ENCODE measurements at places on chromosomes 1 and 21. TPM values are rescaled to one million over a fixed set of nuclear protein-coding genes. Genes with fewer than 3 reads are reported as not detected.
A peak's percentile ranks its signal among the peaks of the same experiment; 100 is the strongest.

- DNase-seq = no peak
- H3K27me3 ChIP-seq = no peaks in the 10 kb centered on the region
- H3K4me3 ChIP-seq = no peak overlapping the region
- no peaks in the 10 kb centered on the region for H3K36me3 ChIP-seq
Observed at GRCh38 chr21:35900539-35900938, 159.8 kb downstream of the SETD4 start.

Gene SELP
- 3.3 TPM for total RNA-seq

DNA sequence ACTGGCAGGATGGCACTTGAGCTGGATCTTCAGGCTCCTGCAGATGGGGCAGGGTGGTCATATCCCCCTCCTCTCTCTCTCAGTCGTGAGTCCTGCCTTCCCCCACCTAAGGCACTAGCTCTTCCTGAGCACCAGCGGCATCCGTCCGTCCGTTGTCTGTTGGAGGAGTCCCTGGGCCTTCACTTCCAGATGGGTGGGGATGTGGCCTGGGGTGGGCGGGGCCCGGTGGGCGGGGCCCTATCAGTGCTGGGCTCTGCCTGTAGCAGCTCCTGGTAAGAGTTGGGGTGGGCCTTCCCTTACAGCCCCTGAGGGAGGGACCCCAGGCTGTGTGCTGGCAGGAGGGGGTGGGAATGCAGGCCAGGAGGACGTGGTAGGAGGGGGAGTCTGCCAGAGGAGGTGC, 10.3 kb downstream of the LDLRAD2 start:
- H3K4me3 ChIP-seq = no peak overlapping the region
- no peak for DNase-seq
- no peaks in the 10 kb centered on the region for H3K27me3 ChIP-seq

Gene DNASE2B
- total RNA-seq = 0.59 TPM

DNA sequence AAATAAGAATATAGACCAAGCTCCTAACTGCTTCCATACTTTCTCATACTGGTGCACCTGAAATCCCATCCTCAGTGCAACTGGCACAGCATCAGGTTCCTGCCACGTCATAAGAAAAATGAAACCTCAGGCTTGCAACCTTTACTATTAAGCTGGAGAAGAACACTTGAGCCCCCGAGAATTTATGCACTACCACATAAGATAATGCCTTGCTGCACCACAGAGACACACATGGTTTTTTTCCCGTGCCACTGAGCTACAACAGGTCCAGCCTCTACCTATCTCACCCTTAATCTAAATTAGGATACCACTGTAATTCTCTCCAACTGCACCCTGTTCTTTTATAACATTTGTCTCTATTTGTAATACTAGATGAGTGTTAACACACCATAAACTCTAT, 174.5 kb downstream of the DENND1B start:
- no peak overlapping the region for H3K4me3 ChIP-seq
- no peaks in the 10 kb centered on the region for H3K27me3 ChIP-seq
- no peak for DNase-seq
- no peaks in the 10 kb centered on the region for H3K36me3 ChIP-seq

Gene ZNF593OS
- total RNA-seq = not detected

GRCh38 chr1:29358183-29358582, 121.9 kb downstream of the PTPRU start:
- no peaks in the 10 kb centered on the region for H3K4me1 ChIP-seq
- no peaks in the 10 kb centered on the region for H3K27me3 ChIP-seq
- H3K4me3 ChIP-seq = no peak overlapping the region
- DNase-seq = no peak
- no peak overlapping the region for H3K27ac ChIP-seq
- H3K36me3 ChIP-seq = no peaks in the 10 kb centered on the region

DNA sequence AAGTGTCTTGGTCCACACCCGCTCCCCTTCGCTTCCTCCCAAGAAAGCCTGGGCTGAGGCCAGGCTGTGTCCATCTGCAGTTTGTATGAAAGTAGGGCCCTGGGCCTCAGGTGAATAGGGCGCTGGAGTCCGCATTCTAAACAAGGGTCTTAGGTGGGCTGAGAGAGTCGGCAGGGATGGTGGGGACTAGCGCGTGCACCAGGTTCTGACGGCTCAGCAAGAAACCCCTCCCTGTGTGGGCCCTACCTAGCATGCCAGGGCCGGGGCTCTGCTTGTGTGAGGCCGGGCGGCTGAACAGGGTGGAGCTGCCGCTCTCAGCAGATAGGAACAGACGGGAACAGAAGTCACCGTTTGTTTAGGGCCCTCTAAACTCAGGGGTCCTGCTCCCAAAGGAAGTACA, 1.7 kb downstream of the ACTRT2 start:
- no peak overlapping the region for H3K4me3 ChIP-seq
- no peaks in the 10 kb centered on the region for H3K36me3 ChIP-seq
- no peak overlapping the region for H3K27ac ChIP-seq
- H3K27me3 ChIP-seq = no peaks in the 10 kb centered on the region
- H3K4me1 ChIP-seq = no peaks in the 10 kb centered on the region

Gene LINGO4
- total RNA-seq = 0.20 TPM

- no peak for DNase-seq
- H3K27me3 ChIP-seq = no peaks in the 10 kb centered on the region
Observed at GRCh38 chr1:58030456-58030855, 516.1 kb downstream of the OMA1 start.

Gene S100B
- 3.0 TPM for total RNA-seq

Gene ARHGEF11
- 13.1 TPM for total RNA-seq

DNA sequence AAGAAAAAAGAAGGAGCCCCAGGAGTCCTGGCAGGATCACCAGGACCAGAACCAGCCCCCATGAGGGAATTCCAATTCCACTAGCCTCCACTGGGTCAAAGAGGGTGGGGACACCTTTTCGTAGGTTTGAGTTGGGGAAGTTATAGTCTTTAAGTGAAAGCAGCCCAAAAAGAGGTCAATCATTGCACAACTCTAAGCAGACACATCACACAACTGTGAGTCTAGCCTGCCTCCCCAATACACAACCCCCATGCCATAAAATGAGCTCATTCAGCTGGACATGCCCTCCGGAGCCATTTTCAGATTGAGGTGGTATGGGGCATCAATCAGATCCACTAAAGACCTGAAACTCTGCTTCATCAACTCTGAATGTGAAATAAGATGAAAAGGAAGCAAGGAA, 179.9 kb downstream of the NPHP4 start:
- no peak for DNase-seq
- no peaks in the 10 kb centered on the region for H3K27me3 ChIP-seq
- no peaks in the 10 kb centered on the region for H3K4me1 ChIP-seq
- no peaks in the 10 kb centered on the region for H3K36me3 ChIP-seq
- no peak overlapping the region for H3K4me3 ChIP-seq
- no peak overlapping the region for H3K27ac ChIP-seq

DNA sequence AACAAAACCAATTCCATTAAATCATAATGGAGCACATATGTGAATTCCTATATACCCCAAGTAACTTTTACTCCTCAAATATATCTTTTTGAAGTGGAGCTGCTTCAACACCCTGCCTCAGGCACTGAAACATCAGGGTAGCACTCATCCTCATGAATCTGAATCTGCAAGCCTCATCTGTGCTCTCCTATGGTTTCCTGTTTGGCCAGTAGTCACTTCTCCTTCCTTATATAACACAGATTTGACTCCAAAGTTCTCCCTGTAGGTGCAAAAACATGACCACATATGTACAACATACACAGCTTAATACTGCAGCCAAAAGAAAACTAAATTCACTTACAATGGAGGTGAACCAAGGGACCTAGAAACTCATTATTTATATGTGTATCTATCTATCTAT, 7.2 kb downstream of the TRIT1 start:
- H3K27me3 ChIP-seq = no peaks in the 10 kb centered on the region
- DNase-seq = no peak
- H3K4me1 ChIP-seq = peaks cover 5% of the 10 kb centered on the region
- no peaks in the 10 kb centered on the region for H3K36me3 ChIP-seq

DNA sequence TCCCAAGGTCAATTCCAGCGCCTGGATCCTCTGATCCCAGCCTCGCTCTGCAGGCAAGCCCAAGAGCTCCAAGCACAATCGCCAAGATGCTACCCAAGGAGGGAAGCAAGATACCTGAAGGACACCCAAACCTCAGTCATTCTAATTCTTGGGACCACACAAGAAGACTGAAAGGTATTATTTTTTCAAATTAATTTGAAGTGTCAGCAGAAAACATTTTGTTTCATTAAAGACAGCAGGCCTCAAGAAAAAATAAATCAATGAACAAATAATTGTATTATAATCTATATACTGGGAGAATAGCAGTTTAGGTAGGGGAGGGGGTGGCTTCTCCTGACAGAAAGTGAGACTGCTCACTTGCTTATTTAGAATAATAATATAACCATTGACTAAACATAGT, 347.8 kb downstream of the HHAT start:
- H3K27me3 ChIP-seq = no peaks in the 10 kb centered on the region
- H3K36me3 ChIP-seq = no peaks in the 10 kb centered on the region
- no peak for DNase-seq
- H3K4me1 ChIP-seq = no peaks in the 10 kb centered on the region
- H3K27ac ChIP-seq = no peak overlapping the region
- no peak overlapping the region for H3K4me3 ChIP-seq

Gene CFHR1
- 0.17 TPM for total RNA-seq

Gene PKNOX1
- 5.2 TPM for total RNA-seq

DNA sequence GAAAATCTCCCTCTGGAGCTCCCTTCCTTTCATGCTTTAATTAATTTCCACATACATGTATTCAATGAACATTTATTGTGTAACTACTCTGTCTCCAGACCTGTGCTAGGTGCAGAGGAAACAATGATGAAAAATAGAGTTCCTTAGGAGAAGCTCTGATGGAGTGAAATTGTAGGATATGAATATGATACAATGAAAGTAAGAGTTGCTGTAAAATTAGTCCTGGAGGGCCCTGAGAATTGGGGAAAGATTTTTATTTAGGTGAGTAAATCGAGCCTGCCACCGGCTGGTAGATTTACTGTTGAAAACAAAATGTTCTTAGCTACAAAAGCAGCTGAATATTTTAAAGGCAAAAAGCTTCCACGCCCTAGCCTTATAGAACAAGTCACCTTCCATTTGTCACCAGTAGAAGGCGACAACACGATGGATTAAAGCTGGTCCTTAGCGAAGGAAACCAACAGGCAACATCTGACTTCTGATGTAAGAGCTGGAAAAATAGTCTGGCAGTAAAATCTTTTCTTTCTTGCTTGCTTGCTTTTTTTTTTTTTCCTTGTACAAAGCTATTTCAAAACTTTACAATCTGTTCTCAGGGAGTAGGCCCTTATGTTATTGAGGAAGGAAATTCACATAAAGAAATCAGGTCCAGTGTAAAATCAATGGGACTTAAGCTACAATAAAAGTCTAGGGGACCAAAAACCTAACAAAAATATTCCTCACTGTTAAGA, 82.0 kb upstream of the ROR1 start:
- peaks cover 10% of the 10 kb centered on the region for H3K4me1 ChIP-seq
- peak; percentile 63 for DNase-seq
- H3K36me3 ChIP-seq = no peaks in the 10 kb centered on the region
- H3K27me3 ChIP-seq = no peaks in the 10 kb centered on the region
- peak overlapping the region; percentile 59 for H3K27ac ChIP-seq

Gene CCDC181
- 0.70 TPM for total RNA-seq

- H3K27ac ChIP-seq = no peak overlapping the region
- H3K36me3 ChIP-seq = no peaks in the 10 kb centered on the region
- no peak for DNase-seq
- H3K4me3 ChIP-seq = no peak overlapping the region
- H3K4me1 ChIP-seq = no peaks in the 10 kb centered on the region
Observed at GRCh38 chr1:245133995-245134715, 20.6 kb upstream of the KIF26B start.

DNA sequence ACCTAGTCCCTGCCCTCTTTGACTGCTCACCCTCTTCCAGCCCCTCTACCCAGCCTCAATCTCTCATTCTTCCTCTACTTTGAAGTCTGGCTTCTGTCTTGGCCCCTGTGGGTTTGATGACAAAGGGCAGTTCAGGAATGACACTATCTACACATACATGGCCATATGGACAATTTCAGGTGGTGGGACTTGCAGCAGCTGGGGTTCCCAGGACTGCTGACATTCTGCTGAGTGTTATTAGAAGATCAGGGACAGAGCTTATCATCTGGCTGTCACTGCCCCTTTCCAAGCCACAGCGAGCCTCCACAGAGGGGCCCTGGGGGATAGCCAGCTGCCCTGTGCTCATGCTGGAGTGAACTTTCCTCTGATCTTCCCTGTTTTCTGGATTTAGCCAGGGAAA, 97.4 kb upstream of the IPO9 start:
- H3K36me3 ChIP-seq = no peaks in the 10 kb centered on the region
- no peak for DNase-seq
- no peak overlapping the region for H3K4me3 ChIP-seq
- no peak overlapping the region for H3K27ac ChIP-seq
- no peaks in the 10 kb centered on the region for H3K27me3 ChIP-seq

Gene CAMK1G
- total RNA-seq = not detected

GRCh38 chr1:26327956-26328362, 10.2 kb downstream of the CD52 start:
- no peaks in the 10 kb centered on the region for H3K36me3 ChIP-seq
- no peaks in the 10 kb centered on the region for H3K27me3 ChIP-seq
- no peak overlapping the region for H3K27ac ChIP-seq
- H3K4me1 ChIP-seq = no peaks in the 10 kb centered on the region

Gene NR1I3
- not detected for total RNA-seq

GRCh38 chr1:47468709-47469389, 31.0 kb downstream of the FOXD2 start:
- H3K36me3 ChIP-seq = no peaks in the 10 kb centered on the region
- H3K4me3 ChIP-seq = no peak overlapping the region
- no peak overlapping the region for H3K27ac ChIP-seq
- DNase-seq = no peak
- no peaks in the 10 kb centered on the region for H3K4me1 ChIP-seq

- no peak for DNase-seq
- H3K4me1 ChIP-seq = no peaks in the 10 kb centered on the region
- H3K4me3 ChIP-seq = no peak overlapping the region
Observed at GRCh38 chr21:41635874-41636273, 127.9 kb upstream of the TMPRSS2 start.

Gene S100A14
- total RNA-seq = 3.6 TPM

Gene ZNHIT6
- 3.4 TPM for total RNA-seq

DNA sequence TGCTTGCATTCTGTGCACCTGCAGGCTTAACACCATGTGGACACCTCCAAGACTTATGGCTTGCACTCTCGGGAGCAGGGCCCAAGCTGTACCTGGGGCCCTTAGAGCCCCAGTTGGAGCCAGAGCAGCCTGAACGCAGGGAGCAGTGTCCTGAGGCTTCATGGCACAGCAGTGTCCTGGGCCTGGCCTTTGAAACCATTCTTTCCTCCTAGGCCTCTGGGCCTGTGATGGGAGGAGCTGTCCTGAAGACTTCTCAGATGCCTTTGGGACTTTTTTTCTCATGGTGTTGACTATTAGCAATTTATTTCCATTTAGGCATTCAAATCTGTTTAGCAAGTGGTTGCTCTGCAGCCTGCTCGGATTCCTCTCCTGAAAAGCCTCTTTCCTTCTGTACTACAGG, 11.0 kb downstream of the RPTN start:
- H3K4me1 ChIP-seq = no peaks in the 10 kb centered on the region
- H3K27me3 ChIP-seq = no peaks in the 10 kb centered on the region
- no peaks in the 10 kb centered on the region for H3K36me3 ChIP-seq

- no peak overlapping the region for H3K27ac ChIP-seq
- H3K36me3 ChIP-seq = no peaks in the 10 kb centered on the region
- H3K4me1 ChIP-seq = no peaks in the 10 kb centered on the region
- no peak for DNase-seq
Observed at GRCh38 chr21:27418346-27418745, 451.5 kb upstream of the ADAMTS5 start.

Gene PROK1
- not detected for total RNA-seq

GRCh38 chr1:91004145-91004544, 17.7 kb downstream of the ZNF644 start:
- no peak for DNase-seq
- no peaks in the 10 kb centered on the region for H3K27me3 ChIP-seq
- H3K36me3 ChIP-seq = no peaks in the 10 kb centered on the region

GRCh38 chr21:31045841-31046240, 7.6 kb upstream of the KRTAP19-8 start:
- H3K4me1 ChIP-seq = no peaks in the 10 kb centered on the region
- DNase-seq = no peak
